ENCODE measurements at places on chromosomes 1 and 21.
A peak's percentile ranks its signal among the peaks of the same experiment; 100 is the strongest.

DNA sequence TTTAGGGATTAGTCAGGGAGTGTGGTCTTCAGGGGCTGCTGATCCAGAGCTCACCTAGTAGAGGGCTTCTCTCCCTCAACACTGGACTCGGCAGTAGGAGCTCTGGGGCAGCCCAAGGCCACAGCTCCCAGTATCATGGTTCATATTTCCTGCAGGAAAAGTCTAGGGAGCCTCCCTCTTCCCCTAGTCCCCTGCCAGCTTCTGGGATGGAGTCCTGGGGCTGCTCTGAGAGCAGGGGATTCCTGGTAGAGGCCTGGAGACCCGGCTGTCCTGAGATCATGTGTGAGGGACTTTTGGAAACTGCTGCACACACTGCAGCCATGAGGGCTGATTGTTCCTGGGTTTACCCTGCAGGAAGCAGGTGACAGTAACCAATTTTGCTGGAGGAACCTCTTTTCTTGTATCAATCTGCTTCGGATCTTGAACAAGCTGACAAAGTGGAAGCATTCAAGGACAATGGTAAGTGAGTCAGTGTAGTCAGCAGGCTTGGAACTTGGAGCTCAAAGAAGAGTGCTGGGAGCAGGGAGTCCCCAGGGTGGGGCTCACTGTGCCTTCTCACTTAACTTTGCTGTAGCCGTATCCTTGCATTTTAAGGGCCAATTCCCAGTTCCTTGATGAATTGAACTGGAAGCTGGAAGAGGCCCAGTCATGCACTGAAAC is 16.3 kb downstream of the STRIP1 start:
- DNase-seq, result no peak

DNA sequence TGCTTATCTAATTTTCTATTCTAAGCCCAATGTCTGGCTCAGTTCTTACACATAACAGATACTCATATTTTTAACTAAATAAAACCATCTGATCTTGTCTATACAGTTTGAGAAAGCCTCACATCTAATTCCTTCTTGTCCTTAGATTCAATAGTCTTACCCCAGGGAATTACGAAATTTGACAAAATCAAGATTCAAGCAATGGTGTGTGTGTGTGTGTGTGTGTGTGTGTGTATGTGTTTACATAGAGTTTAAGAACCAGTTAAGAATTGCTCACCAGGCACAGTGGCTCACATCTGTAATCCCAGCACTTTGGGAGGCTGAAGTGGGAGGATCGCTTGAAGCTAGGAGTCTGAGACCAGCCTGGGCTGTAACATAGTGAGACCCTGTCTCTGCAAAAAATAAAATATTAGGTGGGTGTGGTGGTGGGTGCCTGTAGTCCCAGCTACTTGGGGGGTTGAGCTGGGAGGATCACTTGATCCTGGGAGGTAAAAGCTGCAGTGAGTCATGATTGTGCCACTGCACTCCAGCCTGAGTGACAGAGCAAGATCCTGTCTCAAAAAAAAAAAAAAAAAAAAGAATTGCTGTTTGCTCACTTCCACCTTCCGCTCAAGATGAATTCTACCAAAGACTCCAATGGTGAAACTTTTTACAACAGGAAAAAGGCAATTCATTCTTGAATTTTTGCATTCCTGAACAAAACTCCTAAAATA is 6.2 kb downstream of the WDR64 start:
- no peak for DNase-seq

- DNase-seq, result no peak
These were observed 3.4 kb upstream of the ANGPTL3 start for GRCh38 chr1:62593825-62594394.

- DNase-seq, result no peak
These were observed 92.1 kb downstream of the NRIP1 start for GRCh38 chr21:14972678-14973077.

DNA sequence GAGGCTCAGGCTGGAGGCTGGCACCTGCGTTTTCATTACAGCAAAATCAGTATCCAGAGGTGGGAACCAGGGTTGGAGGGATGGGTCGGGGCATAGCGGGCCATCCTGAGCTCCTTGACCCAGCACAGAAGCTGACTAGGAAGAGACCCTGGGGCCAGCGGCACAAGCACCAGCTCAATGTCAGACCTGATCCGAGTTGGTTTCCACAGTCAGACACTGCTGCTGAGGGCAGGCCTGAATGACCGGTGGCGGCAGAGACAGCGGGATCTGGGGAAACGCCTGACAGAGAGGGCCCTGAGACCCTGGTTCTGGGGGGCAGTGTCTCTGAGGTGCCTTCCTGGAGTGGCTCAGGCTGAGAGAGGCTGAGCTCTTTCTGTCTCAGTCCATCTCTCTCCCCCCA is 162.0 kb upstream of the C1orf174 start:
- DNase-seq, result no peak

DNA sequence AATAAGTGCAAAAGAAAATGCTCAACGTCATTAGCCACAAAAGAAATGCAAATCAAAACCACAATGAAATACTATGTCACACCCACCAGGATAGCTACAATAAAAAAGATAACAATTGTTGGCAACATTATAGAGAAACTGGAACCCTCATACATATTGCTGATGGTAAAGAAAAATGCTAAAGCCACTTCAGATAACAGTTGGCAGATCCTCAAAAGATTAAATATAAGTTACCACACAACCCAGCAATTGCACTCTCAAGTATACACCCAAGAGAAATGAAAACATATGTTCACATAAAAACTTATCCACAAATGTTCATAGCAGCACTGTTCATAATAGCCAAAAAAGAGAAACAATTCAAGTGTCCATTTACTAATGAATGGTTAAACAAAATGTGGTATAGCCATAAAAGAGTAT is 20.7 kb downstream of the TRIM33 start:
- DNase-seq, result no peak

DNA sequence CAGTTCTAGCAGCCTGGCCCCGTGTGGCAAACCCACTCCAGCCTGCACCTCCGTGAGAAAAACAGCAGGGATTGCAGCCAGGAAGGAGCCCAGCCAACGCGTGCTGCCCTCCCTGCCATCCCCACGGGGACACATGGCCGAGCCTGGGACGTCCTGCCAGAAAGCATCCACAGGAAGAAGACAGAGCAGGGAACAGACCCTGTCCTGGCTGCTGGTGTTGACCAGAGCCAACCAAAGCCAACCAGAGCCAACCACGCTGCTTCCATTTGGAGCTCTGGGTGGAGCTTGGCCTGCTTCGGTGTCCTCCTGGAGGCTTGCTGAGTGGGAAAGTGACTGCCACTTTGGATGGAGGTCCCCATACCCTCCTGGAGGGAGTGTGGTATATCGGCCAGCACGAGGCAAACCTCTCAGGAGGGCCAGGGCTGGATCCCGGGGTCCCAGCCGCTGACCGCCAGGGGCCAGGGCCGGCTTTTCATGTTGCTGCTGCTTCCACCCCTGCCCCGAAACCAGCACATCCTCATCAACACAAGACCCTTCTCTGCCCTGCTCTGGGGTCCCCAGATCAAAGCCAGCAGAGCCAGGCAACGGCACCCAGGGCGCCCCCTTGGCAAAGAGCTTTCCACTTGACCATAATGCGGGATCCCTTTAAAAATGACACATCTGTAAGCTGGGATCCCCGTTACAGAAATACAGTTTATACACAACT is 80.6 kb upstream of the ARHGEF16 start:
- no peak for DNase-seq

GRCh38 chr1:39539252-39539790 is 37.3 kb downstream of the PABPC4 start:
- peak; percentile 73 for DNase-seq

- no peak for DNase-seq
These were observed 53.3 kb downstream of the EIF4G3 start for GRCh38 chr1:21123287-21123948.

GRCh38 chr1:94045465-94046056 is 75.4 kb downstream of the ABCA4 start:
- DNase-seq, result peak; percentile 46

- no peak for DNase-seq
These were observed 30.4 kb downstream of the NPHS2 start for GRCh38 chr1:179545321-179545720.

DNA sequence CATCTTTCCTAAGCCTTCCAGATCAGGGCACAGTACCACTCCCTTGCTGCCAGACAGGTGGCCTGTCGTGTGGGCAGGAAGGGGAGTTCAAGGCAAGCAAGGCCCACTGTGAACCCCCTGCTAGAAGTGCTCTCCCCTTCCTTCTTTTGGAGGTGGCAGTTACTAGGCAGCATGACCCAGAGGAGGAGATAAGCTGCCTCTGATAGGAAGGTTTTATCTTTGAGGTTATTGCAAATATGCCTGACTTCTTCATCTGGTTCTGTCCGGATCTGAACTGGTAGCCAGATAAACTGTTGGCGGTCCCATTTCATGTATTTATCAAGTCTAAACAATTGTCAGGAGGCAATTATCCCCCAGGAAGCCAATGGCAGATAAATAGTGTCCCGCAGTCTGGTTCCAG is 198.2 kb upstream of the LMO4 start:
- DNase-seq, result no peak

- DNase-seq, result no peak
These were observed 127.7 kb downstream of the EDEM3 start for GRCh38 chr1:184627007-184627341.

- peak; percentile 9 for DNase-seq
These were observed 151.2 kb downstream of the DMRTA2 start for GRCh38 chr1:50271968-50272578.

DNA sequence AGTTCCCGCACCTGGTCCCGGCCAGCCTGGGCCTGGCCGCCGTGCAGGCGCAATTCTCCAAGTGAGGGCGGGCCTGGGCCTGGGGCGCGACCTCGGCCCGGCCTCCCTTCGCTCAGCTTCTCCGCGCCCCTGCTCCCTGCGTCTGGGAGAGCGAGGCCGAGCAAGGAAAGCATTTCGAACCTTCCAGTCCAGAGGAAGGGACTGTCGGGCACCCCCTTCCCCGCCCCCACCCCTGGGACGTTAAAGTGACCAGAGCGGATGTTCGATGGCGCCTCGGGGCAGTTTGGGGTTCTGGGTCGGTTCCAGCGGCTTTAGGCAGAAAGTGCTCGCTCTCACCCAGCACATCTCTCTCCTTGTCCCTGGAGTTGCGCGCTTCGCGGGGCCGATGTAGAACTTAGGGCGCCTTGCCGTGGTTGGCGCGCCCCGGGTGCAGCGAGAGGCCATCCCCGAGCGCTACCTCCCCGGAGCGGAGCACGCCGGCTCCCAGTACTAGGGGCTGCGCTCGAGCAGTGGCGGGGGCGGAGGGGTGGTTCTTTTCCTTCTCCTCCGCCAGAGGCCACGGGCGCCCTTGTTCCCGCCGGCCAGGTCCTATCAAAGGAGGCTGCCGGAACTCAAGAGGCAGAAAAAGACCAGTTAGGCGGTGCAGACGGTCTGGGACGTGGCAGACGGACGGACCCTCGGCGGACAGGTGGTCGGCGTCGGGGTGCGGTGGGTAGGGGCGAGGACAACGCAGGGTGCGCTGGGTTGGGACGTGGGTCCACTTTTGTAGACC is 1.2 kb downstream of the OLIG1 start:
- DNase-seq, result no peak

DNA sequence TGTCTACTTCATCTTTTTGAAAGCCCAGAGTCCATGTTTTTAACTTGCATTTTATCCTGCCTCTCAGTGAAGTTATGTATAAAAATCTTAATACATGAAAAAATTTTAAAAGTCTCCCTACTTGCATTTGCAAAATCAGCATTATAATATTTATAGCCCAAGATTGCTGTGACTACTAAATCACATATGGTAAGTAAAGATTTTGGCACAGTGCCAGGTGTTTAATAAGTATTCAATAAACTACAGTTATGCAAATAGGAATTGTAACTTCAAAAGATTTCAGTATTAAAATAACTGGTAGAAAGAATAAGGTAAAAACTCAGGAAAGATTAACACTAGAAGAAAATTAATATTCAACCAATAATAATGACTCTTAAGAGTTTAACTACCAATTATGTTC is 641.7 kb downstream of the LRRIQ3 start:
- DNase-seq, result no peak

GRCh38 chr1:1535201-1536018 is 5.0 kb downstream of the TMEM240 start:
- no peak for DNase-seq

DNA sequence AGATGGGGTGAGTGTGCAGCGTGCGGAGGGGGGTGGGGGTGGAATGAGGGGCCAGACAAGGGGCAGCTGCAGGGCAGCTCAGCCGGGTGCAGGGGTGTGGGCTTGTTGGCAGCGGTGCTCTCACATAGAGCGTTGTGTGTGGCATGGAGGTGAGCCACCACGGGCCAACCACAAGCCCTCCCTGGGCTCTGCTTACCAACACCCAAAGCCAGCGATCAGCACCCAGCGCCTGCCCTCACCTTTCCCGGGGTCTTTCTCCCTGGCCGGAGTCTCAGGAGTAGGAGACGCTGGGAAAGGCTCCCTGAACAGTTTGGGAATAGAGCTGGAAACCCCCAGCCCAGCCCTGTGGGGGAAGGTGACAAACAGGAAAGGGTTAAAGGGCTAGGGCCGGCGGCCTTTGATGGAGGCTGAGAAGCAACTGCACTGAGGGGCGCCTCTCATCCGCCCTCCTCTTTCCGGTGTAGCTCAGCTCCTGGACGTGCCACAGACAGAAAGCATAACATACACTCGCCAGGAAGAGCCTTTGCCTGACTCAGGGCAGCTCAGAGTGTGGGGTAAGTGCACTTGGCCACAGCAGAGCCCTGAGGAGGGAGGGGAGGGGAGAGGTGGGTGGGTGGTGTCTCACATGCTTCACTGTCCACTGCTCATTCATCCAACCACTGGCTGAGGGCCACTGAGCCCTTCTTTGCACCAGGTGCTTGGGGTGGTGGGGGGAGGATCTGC is 577 bp downstream of the IKBKE start:
- DNase-seq, result no peak

DNA sequence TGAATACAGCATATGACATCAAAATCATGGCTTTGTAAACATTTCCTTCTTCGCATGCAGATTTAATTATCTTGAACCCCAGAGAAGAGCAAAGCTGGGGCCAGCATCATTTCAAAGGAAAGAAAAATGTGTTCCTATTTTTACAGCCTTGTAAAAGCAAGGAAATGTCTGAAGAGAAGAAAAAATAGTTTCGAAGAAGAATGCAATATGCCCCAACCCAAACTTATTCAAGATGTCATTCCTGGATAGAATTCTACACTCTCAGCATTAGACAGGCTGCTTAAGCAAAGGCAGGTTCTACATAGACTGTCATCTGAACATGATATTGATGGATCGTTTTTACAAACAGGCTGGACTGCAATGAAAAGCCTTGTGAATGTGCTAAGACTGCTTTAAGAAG is 900.8 kb downstream of the TTLL7 start:
- DNase-seq, result no peak

Data from hippocampal formation (tissue), 2 donors.